ENCODE measurements at places on chromosomes 6 and 20.

DNA sequence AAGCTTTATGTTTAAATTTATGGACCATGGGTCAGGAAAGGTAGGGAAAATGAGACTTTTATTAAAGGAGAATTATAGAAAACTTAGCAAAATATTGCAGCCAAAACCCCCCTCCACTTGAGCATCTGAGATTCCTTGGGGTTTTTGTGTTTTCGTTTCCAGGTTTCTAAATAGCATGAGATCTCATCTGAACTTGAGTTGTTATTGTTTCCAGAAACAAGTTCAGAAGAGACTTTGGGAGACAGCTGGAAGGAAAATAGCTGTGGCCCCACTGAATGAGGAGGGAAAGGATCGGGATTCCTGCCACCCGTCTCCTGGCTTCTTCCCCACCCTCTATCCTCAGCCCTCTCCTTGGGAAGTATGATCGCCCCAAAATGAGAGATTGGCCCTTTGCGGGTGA lies 75.5 kb downstream of the TBC1D7 start:
- no peak for DNase-seq

DNA sequence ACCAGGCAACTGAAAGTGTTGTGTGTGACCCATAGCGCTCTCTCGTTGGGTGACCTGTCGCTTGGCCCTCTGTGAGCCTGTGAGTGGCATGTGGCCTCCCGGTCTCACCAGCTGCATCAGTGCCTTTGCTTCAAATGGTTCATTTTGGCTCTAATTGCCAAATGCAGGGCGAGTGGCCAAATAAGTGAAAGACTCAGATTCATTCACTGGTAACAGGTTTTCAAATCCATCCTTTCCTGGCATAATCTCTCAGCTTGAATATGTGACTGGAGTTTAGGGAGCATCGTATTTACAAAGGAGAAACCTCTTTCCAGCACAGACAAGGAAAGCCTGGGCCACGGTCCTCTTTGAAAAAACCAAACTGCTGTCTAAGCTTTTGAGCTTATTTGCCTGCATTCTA lies 321.6 kb upstream of the QKI start:
- no peak for DNase-seq

DNA sequence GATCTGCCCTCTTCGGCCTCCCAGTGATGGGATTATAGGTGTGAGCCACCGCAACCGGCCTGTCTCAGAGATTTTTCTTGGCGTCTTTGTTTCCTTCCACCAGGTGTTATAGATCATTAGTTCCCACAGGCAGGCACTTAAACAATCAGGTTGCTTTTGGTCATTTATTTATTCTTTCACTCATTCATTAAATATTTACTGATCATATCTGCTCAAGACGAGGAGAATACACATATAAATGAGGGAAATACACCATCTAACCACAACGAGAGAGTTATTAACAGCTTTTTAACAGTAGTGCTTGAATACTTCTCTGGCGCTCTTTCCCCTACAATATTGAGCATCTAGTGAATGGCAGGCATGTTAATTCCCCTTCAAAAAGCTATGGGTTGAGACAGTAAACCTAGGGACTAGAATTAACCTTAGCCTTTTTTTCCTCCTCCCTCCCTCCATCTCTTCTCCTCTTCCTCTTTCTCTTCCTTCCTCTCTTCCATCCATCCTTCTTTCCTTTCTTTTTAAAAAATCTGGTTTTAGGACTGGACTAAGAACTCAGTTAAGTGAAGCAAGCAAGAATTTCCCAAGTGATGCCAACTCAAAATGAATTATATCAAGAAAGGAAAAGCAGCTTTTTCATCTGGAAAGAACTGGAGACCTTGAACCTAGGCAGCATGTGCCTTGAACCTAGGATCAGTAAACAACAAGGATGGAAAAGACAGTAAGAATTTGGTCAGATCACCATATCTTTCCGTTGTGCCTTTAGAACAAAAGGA lies 41.1 kb upstream of the RFPL4B start:
- DNase-seq, result no peak

DNA sequence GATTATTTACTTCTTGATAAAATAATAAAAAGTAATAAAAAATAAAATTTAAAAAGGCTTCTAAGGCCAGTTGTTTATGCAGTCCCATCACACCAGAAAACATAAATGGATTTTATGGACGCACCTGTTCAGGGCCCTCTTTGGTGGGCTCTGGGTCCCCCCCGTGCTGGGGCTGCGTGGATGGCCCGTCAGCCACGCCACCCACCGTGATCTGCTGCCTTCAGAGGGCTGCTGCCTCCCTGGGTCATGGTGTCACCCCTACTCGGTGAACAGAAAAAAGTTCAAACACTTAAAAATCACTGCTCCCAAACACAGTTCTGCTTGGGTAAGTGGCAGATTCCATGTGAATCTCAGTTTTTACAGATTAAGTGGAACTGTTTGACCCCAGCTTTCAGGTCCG lies 447.6 kb upstream of the AGPAT4 start:
- DNase-seq, result no peak

DNA sequence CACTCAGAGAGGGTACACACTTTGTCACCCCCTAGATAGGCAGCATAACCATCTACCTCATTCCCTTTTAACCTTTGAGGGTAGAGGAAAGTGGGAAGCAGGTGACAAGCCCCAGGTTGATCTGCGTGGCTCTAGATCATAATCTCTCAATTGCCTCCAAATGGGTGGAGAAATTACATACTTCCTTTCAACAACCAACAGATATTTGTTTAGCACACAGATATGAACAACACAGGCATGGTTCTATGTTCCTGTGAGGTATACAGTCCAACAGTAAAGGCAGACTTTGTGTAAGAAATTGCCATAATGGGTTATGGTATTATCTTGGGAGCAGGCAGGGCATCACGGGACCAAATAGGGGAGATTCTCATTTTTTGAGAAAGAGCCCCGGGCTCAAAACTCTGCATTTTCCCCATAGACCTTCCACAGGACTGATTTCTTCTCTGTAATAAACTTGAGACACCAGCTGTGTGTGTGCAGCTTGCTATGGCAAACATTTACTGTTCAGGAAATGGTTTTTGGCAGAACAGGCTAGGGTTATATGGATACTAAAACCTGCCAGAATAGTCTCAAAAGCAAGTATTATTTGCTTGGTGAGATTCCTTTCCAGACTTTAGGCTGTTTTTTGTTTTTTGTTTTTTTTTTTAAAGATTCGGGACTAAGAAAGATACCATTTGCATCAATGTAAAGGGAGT lies 126.2 kb downstream of the CD164 start:
- no peak for DNase-seq

- no peak for DNase-seq
Measured at GRCh38 chr20:62749851-62750445, 41.3 kb downstream of the NTSR1 start.

GRCh38 chr6:28978959-28979561 lies 26.1 kb downstream of the ZNF311 start:
- DNase-seq, result no peak

GRCh38 chr6:123802697-123803503 lies 765 bp upstream of the NKAIN2 start:
- DNase-seq, result peak; percentile 77

GRCh38 chr6:11996751-11997150 lies 15.4 kb upstream of the HIVEP1 start:
- no peak for DNase-seq

DNA sequence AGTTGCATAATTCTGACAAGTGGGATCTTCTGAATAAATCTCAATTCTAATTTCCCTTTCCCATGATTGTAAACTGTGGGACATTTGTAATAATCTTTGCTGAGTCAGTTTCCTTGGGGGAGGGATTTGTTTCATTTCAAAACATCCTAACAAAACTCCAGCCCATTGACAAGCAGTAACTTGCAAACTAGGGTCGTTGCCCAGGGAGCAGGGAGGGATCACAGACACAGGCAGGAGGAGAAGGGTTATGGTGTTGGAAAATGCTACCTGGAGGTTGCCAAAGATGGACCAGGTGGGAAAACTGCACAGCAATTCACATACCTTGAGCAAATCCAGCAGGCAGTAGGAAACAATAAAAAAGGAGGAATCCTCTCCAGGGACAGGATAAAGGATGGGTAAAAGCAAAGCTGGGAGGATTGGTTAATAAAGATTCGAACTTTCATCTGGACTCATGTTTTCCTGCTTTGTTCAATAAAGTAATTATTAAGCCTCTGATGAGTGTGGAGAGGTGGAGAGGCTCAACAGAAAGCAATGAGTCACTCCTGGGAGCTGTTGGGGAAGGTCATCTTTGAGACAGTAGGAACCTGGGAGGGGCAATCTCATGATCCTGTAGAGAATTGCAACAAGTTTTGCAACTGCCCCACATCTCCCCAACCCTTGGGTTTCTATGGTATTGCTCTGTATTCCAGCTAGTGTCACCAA lies 87.3 kb upstream of the AKIRIN2 start:
- DNase-seq, result peak; percentile 54

DNA sequence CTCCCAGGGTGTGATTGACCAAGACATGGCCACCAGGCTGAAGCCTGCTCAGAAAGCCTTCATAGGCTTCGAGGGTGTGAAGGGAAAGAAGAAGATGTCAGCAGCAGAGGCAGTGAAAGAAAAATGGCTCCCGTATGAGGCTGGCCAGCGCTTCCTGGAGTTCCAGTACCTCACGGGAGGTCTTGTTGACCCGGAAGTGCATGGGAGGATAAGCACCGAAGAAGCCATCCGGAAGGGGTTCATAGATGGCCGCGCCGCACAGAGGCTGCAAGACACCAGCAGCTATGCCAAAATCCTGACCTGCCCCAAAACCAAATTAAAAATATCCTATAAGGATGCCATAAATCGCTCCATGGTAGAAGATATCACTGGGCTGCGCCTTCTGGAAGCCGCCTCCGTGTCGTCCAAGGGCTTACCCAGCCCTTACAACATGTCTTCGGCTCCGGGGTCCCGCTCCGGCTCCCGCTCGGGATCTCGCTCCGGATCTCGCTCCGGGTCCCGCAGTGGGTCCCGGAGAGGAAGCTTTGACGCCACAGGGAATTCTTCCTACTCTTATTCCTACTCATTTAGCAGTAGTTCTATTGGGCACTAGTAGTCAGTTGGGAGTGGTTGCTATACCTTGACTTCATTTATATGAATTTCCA lies 4.6 kb upstream of the SNRNP48 start:
- DNase-seq, result no peak

GRCh38 chr6:104527761-104528415 lies 331.8 kb downstream of the HACE1 start:
- DNase-seq, result no peak

DNA sequence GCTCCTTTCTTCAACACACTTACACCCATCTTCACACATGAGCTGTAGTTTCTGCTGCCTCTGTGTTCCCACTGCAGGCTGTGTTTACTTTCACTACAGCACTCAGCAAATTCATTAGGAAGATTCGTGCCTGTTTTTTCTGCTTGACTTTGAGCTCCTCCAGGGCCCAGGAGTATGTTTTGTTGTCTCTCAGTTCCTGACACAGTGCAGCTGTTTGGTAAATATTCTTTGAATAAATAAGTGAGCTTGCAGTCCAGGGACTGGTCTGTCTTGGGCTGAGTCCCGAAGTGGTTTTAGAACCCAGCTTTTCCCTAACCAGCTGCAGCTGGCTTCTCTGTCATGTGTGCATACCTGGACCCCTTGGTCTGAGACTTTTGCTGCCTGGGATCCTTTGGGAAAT lies 46.6 kb upstream of the CCN6 start:
- DNase-seq, result no peak

- no peak for DNase-seq
Measured at GRCh38 chr20:61744691-61745396, 320.8 kb downstream of the TAF4 start.

DNA sequence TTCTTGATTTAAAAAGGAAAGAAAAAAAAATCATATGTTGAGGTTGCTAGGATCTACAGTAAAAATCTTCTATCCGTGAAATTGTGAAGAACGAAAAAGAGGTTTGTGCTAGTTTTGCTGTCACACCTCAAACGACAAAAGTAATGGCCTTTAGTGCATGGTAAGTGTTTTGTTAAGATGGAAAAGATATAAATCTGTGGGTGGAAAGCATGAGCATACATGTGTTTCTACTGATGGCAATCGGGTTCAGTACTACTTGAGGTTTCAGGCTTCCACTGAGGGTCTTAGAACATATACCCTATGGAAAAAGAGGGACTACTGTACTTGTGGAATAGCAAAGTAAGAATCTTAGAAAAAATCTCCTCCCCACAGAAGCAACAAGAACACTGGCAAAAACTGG lies 58.0 kb downstream of the AHI1 start:
- no peak for DNase-seq

GRCh38 chr6:6724539-6725467 lies 136.3 kb downstream of the LY86 start:
- peak; percentile 61 for DNase-seq

- DNase-seq, result no peak
Measured at GRCh38 chr6:88866856-88867255, 96.6 kb downstream of the RNGTT start.

Data from ACHN (cell line).